ENCODE measurements at places on chromosomes 7 and 10.

GRCh38 chr10:98242823-98243222, 25.2 kb downstream of the LOXL4 start:
- peak; percentile 39 for DNase-seq

DNA sequence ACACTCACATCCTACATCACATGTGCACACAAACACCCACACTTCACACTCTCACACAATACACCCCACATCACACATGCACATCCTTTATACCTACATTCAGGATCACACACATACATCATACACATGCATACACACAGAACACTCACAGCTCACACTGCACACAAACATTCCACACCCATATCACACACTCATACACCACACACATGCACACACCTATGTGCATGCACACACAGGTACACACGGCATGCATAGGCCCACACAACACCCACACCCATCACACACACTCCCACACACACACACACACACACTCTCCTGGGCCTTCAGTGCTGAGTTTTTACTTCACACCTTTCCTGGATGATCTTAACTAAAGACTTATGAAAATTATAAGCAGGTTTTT, 220.5 kb downstream of the DNAJB6 start:
- DNase-seq = no peak

- no peak for DNase-seq
Observed at GRCh38 chr7:112105584-112106530, 100.3 kb downstream of the DOCK4 start.

- no peak for DNase-seq
Observed at GRCh38 chr10:4748491-4749270, 77.3 kb upstream of the AKR1E2 start.

- DNase-seq = no peak
Observed at GRCh38 chr7:47568547-47568946, 13.4 kb downstream of the TNS3 start.

GRCh38 chr10:33193057-33193700, 141.3 kb downstream of the NRP1 start:
- DNase-seq = peak; percentile 35

DNA sequence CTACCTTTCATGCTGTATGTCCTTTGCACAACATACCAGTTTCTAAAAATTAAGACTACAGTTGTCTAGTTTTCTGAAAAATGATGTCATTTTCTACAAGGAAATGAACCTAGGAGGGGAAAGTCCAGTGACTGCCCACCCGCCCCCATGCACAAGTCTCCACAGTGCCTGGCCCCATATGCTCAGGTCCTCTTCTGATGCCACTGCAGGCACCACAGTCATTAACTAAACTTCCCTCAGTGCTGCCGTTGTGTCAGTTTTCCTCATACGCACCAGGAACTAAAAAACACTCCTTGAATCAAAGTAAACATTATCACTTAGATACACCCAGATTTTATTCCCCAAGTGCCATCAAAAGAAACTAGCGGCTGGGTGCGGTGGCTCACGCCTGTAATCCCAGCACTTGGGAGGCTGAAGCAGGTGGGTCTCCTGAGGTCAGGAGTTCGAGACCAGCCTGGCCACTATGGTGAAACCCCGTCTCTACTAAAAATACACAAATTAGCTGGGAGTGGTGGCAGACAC, 6.9 kb upstream of the TNS3 start:
- DNase-seq = no peak

DNA sequence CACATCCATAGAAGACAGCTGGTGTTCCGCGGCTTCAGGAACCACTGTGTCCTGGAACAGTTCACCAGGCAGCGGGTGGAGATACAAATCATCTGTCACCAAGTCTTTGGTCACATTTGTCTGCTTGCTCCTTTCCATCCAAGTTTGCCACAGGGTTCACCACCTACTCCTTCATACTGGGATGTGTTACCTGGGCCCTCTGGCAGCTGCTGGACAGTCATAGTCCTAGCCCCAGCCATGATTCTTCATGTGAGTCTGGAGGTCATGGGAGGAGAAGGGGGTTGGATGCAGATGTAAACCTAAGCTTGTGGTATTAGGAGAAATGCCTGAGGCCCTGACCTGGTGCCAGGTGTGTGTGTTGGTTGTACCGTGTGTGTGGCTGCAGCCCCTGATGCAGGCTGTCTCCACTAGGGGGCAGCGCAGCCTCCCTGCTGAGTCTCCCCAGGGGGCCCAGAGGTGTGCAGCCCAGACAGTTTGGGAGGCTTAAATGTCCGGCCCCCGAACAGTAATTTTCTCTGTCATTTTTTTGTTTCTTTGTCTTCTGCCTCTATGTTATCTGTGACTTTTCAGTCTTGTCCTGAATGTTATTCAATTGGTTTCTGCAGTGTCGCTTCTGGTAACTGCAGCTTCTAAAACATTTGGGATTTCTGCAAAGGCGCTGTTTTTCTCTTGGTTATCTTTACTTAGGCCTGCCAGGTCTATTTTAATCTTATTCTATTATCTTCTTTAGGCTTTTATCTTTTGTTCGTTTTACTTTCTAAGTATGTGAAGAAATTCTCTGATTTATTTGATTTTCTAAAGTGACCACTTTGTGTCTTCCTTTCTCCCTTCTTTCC, 14.8 kb downstream of the NPS start:
- DNase-seq = no peak

Measured in T47D (cell line).